ENCODE measurements at places on chromosomes 16 and 17.

DNA sequence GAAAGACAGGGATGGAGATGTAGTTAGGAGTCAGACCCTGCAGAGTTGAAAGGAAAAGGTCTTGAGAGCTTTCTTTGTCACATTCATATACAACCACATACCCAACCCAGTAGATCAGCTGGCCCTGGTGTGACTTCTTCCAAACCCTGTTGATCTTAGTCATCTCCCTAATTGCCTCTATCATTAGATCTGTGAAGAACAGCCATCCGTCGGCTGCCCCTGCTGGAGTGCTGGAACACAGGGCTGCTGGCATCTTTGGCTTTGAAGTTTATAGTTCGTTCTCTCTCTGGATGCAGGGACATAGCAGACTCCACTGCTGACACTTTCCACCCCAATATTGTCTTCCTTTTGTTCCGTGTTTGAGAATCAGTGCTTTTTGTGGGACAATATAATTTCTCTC, 10.4 kb upstream of the SMG8 start:
- DNase-seq = no peak

DNA sequence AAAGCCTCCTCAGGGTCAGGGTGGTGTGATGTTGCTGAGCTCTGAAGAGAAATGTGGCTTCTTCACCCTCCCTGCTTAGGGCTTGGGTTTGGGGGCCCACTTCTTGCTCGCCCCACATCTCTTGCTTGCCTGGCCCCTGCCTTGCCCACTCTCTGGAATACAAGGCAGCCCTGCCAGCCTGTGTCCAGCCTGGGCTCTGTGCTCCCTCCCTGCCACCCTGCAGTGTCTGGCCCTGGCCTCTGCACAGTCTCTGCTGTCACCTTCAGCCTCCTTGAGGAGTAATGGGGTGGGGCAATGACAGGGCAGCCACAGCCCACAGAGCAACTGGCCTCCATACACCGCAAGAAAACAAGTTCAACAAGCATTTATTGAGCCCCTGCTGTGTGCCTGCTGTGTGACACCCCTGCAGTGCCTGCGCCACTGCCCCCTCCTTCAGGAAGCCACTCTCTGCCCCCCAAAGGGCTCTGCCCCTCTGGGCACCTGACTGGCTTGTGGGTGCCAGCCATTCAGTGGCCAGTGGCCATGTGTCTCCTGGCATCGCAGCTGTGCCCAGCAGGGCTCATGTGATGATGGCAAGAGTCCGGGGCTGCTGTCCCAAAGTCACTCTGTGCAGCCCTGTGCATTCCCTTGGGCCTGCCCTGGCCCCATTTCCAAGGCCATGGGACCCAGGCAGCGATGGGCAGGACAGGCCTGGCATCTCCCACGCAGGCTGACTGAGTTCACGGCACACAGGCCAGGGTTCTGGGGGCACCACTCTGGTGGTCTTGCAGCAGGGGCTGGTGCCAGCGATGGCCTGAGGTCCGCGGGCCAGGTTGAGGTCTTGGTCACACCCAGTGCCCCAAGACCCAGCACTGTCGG, 240.8 kb downstream of the KATNIP start:
- DNase-seq = no peak

GRCh38 chr17:62099532-62099931, 34.5 kb upstream of the MED13 start:
- DNase-seq = no peak

- DNase-seq = peak; percentile 55
Measured at GRCh38 chr17:62653002-62653825, 25.7 kb downstream of the MRC2 start.

GRCh38 chr17:38563362-38564253, 42.1 kb downstream of the SRCIN1 start:
- DNase-seq = no peak

DNA sequence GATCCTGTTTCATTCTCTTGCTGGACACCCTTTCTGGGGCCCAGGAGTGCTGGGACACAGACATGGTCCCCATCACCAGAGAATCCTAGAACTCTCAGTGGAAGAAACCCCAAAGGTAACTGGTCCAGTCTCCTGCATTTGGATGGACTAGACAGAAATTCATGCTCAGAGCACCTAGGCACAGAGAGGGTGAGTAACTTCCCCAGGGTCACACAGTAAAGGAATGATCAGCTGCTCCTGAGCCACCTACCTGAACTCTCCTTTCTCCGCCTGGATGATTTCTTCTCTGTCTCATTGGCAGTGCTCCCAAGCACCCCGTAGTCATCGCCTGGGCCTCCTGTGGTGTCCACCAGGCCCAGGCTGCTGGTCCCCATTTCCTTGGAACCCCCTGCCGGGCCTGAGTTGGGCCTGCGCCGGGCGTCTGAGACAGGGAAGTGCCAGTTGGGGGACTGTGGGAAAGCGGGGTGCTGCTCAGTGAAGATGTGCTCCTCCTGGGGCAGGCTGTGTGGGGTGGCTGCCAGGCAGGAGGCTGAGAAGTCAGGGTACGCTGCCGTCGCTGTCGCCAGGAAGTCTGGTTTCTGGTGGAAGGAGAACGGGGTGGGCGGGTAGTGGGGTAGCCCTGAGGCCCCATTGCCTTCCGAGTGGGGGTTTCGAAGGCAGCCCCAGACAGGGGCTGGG, 767 bp downstream of the MEOX1 start:
- DNase-seq = no peak

GRCh38 chr17:41972571-41973407, 6.2 kb downstream of the CNP start:
- peak; percentile 28 for DNase-seq

DNA sequence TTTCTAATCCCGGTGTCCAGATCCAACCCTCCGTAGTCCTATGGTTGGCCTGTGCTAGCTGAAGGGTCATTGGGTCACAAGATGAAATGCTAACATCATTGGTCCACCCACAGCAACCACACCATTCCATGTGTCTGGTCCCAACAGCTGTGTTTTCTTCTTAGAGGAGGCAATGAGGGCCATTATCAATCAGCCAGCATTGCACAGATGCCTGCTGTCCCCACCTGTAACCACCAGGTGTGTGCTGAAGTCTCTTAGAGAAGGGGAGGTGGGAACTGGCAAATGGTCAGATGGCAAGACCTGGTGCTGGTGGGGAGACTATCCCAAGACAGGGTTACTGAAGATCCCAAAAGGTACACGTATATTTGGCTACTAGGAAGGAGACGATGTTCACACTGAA, 37.4 kb downstream of the HIC1 start:
- DNase-seq = no peak

- peak; percentile 63 for DNase-seq
Measured at GRCh38 chr17:181245-182049, at the start of gene DOC2B. TSS of gene DOC2B (minus strand) at chr17:181650. CDS start at chr17:181479, 171 bp downstream.

- no peak for DNase-seq
Measured at GRCh38 chr16:28042811-28043210, 20.7 kb downstream of the GSG1L start.

GRCh38 chr17:57106107-57106835, 21.2 kb downstream of the AKAP1 start:
- peak; percentile 15 for DNase-seq

- no peak for DNase-seq
Measured at GRCh38 chr17:76546556-76547182, 6.8 kb downstream of the PRCD start.

DNA sequence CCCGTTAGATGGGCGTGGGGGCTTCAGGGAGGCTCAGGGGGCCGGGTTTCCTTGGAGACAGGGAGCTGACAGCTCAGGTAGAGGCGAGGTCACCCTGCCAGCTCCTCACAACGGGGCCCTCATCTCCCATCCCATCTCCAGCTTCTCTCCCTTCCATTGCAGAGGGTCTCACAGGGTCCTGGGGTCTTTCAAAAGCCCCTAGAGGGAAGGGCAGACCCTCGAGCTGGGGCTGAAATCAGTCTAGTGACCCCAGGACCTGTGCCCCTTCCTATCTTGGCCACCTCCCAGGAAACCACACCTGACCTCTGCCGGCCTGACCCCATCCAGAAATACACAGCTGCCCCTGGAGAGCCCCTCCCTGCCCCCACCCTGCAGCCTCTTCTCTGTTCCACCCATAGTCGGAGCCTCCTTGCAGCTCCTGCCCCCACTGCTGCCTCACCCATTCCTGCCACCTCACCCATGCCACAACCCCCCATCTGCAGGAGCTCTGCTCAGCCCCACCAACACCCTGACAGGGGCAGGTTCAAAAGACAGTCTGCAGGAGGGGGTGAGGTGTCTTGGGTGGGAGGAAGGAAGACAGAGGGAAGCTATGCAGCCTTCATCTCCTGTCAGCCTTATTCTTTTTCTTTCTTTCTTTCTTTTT, 23.4 kb downstream of the PIK3R5 start:
- no peak for DNase-seq

DNA sequence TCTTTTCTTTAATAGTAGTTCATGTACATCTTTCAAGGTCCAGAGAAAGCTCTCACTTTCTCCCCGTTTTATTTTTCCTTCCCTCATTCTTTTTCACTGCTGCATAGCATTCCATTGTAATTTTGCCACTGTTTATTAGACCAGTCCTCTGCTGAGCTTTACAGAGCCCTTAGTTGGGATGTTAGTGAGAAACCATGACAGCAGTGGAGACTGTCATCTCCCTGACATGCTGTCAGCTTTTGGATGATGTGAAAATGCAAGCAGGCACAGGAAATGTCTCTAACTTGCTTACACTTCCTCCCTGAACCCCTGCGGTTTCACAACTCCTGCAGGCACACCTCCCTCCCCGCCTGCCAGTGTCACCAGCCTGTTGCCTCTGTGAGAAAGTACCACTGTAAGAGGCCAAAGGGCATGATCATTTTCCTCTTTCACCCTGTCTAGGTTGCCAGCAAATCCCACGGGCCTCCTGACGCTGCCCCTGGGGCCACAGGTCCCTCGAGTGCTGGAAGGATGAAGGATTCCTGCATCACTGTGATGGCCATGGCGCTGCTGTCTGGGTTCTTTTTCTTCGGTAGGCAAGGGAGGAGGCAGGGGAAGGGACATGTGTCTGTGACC, at the start of gene ITGAL:
ITGAL (plus strand) TSS at position 415 of the 615 bp plus-strand sequence; CDS start at position 511, 96 bp downstream.
- DNase-seq = no peak

- no peak for DNase-seq
Measured at GRCh38 chr17:51860954-51861561, 297.5 kb downstream of the CA10 start.

GRCh38 chr17:50908860-50909764, 43.0 kb upstream of the TOB1 start:
- peak; percentile 93 for DNase-seq

GRCh38 chr17:48860034-48860433, 29.2 kb downstream of the CALCOCO2 start:
- DNase-seq = no peak

- no peak for DNase-seq
Measured at GRCh38 chr16:11657556-11657955, 10.7 kb upstream of the SNN start.

- no peak for DNase-seq
Measured at GRCh38 chr16:30785126-30786106, 1.6 kb downstream of the ZNF629 start.

- DNase-seq = no peak
Measured at GRCh38 chr17:19978209-19978802, 678 bp upstream of the AKAP10 start.

- DNase-seq = peak; percentile 69
Measured at GRCh38 chr17:18960803-18961511, 9.0 kb downstream of the SLC5A10 start.

DNA sequence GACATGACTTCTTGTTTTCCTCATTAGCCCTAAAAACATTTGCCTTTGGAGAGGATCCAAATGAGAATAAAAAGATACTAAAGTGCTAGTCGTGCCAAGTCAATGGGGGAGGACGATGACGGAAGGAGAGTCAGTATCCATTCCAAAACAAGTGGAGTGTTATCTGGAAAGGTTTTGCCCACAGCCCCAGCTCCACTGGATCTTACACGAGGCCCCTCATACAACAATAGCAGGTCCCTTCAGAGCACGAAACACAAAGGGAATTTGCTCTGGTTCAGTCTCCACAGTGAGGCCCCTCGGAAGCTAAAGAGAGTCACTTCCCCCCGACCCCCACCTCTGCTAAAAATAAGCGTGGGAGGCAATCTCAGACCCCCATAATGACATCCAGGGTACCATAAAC, 496.9 kb upstream of the ZFHX3 start:
- DNase-seq = no peak

DNA sequence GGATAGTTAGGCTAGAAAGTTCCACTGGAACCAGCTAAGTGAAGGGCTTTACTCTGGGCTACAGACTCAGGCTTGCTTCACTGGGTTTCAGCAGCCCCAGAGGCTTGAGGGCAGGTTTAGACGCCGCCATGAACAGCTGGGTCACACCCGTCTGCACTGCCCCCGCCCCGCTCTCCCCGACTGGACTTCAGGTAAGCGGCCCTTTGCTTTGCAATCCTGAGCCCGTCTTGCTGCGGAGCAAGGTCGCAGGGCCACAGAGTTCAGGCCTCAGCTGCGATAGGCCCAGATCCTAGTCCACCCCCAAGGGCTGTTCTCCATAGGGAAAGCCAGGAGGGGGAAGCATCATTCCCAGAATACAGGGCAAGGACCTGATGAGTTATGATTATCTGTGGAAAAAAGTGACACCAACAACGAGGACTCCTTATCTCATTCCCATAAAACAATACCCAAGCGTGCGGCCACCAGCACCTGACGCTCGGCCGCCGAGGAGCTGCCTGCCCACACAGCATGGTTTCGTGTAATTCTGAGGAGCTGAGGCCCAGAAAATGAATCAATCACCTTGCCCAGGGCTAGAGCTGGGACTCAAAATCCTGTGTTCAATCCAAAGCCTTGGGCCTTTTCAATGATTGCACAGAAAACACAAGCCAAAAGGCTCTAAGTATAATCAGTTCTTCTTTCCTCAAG, 20.4 kb downstream of the MEAK7 start:
- DNase-seq = no peak

DNA sequence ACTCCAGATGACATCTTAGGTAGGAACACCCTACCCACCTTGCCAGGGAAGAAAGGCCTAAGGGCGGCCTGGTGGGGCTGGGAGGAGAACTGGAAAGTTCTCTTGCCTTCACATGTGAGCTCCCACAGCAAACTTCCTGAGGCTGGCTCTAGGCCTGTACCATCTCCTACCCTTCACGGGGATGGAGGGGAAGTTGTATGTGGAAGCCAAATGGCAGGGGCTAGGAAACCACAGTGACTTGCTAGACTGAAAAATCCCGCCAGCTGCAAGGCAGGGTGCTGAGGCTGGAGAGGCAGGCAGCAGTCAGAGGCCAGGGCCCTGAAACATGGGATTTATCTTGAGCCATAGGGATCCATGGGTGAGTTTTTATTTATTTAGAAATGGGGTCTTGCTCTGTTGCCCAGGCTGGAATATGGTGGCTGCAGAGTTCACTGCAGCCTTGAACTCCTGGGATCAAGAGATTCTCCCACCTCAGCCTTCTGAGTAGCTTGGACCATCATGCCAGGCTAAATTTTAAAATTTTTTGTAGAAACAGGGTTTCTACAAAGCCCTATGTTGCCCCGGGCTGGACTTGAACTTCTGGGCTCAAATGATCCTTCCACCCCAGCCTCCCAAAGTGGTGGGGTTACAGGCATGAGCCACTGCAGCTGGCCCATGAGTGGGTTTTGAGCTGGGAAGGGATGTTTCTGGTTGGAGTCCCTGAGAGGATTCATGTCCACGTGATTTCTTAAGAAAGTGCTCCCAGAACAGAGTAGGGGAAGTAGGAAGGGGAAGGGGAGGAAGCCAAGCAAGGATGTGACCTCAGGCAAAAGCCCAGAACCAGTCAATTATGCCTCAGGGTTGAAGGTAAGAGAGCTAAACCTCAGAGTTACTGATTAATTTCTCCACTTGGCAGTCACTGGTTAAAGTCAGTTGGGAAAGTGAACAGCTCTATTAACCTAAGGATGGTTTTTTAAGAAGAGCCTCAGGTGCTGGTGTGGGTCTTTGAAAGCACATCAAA, 4.0 kb upstream of the KAT8 start:
- peak; percentile 28 for DNase-seq

- DNase-seq = no peak
Measured at GRCh38 chr17:45946841-45947256, 52.2 kb upstream of the STH start.
